Cortex of kidney (tissue), 1 donor: ENCODE measurements at places on chromosomes 3 and 15.

GRCh38 chr3:61857297-61857696 is 295.9 kb downstream of the PTPRG start:
- no peak for DNase-seq

- no peak for DNase-seq
Measured at GRCh38 chr3:134287512-134287911, 36.9 kb upstream of the RYK start.

DNA sequence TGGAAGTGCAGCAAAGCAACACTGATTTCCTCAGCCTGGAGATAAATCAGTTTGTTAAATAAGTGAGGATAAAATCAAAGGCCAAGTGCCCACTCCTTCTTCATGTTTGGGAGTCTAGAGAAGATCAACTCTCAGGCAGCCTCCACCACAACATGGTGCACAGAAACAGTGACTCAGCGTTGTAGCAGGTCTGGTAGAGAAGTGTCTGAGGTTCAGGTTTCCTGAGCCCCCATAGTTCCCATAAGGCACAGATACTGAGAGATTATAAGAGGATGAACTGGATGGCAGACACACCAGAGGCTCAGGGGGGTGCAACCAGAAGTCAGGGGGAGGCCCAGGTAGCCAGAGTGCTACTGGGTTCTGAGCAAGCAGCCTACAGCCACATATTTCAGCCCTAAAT is 166.7 kb downstream of the FRMD5 start:
- DNase-seq: no peak

GRCh38 chr3:106048946-106049481 is 180.2 kb upstream of the CBLB start:
- DNase-seq: no peak

DNA sequence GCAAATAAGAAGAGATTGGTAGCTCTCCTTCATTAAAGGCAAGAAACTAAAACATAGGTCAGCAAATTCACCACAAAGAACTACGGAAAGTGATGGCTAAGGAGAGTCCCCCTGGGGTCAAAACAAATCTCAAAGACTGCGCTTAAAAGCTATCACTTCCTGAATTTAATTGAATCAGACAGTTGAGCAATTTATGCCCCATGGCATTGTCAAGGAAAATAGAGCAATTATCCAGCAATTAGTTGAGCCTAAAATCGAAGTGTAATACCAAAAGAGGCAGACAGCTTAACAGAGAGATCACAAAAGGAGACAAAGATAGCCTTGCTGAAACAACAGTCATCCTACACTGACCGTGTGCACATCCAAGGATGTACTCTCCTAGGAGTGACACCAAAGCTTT is 74.4 kb upstream of the SCN10A start:
- no peak for DNase-seq

- no peak for DNase-seq
Measured at GRCh38 chr15:27869697-27870281, 229.3 kb downstream of the OCA2 start.

GRCh38 chr15:70182858-70183695 is 85.4 kb upstream of the TLE3 start:
- no peak for DNase-seq

DNA sequence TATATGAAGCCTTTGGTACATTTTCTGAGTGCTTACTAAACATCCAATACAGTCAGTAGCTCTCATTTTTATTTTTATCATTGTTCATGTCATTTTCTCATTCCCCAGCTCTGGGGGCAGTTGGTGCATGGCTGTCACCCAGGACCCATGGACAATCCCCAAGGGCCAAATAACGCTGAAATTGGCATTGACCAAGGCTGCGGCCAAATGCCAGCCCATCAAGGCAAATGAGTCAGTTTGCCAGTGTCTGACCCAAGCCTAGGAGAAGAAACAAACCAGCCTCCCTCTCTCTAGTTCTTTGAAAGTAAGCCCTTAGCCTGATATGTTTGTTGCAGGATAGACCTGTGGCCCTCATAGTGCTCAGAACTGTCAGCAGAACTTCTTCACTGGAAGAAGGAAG is 219.2 kb downstream of the THSD4 start:
- no peak for DNase-seq

DNA sequence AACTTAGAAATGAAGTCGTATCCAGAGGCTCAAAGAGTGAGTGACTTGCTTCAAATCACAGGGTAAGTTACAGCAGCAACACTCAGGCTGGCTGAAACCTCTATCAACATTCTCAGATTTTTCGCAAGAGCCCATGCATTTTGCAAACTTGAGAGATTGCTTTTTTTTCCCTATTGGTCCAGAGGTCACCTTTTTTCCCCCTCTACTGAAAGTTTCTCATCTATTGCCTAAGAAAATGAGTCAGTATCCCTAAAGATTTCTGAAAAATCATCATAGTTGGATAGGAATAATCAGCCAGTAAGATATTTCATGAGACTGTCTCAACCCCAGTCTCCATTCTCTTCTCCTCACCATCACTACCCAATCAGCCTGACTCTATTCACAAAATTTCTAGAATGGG is 410.6 kb downstream of the FOXP1 start:
- DNase-seq: no peak

DNA sequence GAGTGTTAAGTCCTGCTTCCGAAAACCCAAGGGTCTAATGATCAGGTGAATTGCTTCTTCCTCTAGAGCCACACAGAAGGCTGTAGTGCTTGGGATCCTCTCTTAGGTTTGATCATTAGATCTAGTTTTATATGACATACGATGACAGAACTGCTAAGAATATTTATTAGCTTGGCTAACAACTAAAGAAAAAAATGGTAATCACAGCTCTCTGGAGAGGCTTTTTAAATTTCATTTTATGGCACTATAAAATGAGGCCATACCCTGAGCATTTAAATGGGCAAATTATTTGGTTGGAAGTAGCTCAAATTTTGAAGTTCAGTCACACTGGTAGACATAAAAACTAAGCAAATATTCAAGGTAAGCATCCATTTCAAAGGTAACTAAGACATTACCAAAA is 482.5 kb upstream of the WNT5A start:
- DNase-seq: no peak

GRCh38 chr15:89556413-89557262 is 18.6 kb upstream of the TICRR start:
- no peak for DNase-seq

- DNase-seq: no peak
Measured at GRCh38 chr15:68550498-68551295, 28.1 kb upstream of the CORO2B start.

GRCh38 chr15:28901987-28902745 is 16.4 kb downstream of the APBA2 start:
- DNase-seq: no peak

GRCh38 chr15:25170113-25170731 is 215.4 kb downstream of the SNRPN start:
- DNase-seq: no peak

DNA sequence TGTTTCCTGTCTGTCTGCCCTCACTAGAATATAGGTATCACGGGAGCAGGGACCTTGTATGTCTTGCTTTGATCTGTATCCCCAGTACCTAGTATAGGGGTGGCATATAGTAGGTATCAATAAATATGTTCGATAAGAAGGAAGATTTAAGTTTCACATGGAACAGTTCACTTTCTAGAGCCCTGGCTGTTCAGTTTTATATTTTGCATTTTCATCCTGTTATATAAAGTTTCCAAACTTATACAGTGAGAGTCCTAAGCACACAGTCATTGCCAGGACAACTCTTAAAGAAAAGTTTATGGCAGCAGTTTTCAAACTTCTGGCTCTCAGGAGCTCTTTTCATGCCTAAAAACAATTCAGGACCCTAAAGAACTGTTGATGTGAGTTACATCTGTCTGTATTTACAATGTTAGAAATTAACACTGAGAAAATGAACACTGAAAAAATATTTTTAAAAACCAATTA is 13.4 kb downstream of the ITPR1 start:
- no peak for DNase-seq

DNA sequence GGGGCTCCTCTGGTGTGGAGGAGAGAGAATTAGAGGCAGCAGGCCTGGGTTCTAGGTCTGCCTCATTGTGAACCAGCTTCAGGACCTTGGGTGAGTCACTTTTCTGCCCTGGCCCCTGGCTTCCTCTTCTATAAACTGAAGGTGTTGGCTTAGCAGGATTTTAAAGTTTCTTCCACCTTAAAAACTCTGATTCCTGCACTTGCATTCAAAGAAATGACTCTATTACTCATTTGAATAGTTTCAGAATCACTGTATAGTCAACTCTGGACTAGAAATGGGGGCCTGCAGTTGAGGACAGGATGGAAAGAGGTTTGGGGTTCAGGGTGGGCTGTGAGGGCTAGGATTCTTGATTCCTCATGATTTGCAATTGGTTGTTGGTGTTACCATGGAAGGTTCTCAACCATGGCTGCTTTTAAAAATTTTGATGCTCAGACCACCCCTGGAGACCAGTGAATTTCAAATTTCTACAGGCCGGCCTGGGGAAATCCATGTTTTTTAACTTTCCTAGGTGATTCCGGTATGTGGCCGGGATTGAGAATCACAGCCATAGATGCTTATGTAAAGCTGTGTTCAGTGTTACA is 19.9 kb downstream of the SMAD3 start:
- DNase-seq: no peak
